ENCODE measurements at places on chromosomes 3 and 15.

DNA sequence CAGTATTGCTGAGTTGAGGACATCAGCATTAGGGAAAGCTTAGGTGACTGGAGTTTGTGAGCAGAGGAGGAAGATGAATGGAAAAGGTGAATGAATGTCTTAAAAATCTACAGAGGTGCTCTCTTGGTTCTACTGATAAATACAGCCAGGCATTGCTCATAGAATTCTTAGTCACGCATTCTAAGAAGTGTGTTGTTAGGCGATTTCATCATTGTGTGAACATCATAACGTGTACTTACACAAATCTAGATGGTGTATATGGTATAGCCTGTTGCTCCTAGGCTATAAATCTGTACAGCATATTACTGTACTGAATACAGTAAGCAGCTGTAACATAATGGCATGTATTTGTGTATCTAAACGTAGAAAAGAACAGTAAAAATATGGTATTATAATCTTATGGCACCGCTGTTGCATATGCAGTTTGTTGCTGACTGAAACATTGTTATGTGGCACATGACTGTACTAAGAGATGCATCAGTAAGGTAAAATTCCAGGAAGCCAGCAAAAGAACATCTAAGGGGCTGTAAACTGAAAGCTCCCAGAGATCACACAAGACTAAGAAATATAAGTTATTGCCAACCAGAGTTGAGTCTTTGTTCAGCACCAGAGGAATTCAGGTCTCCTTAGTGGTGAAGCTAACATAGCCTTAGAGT, 42.9 kb upstream of the ASB14 start:
- DNase-seq = no peak

DNA sequence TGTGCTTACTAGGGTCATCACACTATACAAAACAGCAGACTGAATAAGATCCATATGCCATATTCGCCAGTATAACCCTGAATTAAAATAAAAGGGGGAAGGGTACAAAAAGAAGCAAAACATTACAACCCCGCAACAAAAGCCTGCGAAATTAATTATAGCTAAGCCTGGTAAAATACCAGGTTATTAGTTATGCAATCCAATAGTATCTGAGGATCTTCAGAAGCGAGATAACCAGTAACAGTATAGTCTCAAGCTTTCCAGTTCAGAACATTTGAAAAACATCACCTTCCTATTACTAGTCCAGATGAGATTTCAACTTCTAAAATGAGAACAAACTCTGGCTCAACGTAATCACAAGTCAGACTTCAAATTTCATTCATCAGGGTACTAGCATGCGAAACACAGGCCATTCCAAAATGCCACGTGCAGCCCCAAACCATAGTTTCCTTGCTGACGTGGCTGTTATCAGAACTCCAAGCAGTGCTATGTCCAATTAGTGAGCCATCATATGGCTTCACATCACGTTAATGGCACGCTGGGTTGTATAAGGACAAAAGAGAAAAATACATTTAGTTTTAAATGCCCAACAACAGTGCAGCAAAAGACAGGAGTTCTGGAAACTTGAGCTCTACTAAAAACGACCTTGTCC, 1.1 kb downstream of the SSR3 start:
- no peak for DNase-seq

DNA sequence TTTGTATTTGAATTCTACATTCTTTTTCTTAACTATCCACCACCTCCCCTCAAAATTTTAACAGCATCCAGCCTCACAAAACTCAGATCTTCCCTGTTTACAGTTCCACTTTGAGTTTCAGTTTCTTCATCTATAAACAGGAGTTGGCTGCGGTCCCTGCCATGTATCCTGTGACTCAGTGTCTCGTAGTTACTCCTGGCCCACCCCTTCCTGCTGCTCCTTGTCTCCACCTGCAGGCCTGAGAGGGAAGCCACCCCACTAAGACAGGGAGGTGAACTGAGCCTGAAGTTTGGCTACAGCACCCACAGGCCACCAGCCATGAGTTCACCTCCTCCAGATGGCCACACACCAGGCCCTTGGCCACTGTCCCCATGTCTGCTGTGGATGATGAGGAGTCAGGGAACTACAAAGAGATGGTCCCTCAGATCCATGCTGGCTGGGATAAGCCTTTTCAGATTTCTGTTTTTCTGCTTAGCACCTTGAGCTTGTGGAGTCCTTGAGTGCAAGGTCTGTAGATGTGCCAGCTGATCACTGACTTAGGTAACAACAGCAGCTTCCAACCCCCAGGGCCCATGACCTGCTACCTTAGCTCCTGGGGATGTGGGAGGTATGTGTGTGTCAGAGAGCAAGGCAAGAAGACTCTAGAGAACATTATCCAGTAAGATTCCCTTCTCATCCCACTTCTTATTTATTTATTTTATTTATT, 37.5 kb downstream of the CD86 start:
- no peak for DNase-seq

- no peak for DNase-seq
Measured at GRCh38 chr15:74050127-74050526, 32.2 kb downstream of the GOLGA6A start.

- no peak for DNase-seq
Measured at GRCh38 chr3:196292286-196292923, 4.9 kb upstream of the PCYT1A start.

GRCh38 chr3:173938616-173939015, 541.1 kb downstream of the NLGN1 start:
- no peak for DNase-seq

GRCh38 chr3:9270704-9271103, 21.3 kb upstream of the SRGAP3 start:
- DNase-seq = no peak

DNA sequence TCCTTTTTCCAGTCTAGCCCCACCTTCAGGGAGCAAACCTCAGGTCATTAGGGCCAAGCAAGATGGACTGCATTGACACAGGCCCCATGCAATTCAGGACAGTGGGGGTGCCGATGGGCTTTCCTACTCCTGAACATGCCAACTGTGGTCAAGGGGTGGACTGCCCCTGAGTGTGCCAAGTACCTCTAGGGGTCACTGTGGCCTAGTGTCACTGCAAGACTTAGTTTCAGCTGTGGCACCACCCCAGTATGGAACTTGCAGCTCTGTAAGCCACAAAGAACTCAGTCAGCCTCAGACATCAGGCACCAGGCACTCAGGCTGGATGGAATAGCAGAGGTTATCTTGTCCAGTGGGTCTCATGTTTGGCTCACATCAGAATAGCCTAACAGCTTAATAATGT, 32.3 kb downstream of the EXOG start:
- DNase-seq = no peak

DNA sequence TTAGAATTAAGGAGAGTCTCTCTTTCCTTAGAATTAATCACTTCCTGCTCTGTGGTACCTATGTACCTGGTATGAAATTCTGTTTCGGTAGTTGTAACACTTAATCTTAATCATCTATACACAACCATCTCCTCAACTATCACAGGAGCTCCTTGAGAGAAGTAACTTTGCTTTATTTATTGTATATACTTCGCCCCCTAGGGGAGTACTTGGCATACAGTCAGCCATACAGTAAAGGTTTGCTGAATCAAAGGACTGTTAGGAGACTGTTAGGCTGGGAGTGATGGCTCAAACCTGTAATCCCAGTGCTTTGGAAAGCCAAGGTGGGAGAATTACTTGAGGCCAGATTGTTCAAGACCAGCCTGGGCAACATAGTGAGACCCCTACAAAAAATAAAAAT, 44.7 kb downstream of the RORA start:
- DNase-seq = no peak

DNA sequence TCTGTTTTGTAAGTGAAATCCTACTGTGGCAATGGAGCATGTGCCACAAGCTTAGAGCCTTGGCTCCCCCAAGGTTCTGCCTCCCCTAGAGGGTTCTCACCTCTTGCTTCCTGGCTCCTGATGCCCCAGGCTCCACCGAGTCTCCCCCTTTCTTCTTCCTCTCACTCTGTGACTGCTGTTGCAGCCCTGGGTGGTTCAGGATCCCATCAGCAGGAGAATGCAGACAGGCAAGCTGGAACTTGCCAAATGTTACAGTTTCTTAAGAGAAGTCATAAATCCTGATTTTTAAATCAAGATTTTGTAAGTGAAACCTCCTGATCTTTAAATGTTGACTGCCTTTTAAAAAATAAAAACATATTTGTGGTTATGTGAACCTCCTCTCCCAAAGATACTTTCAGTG, 133.9 kb downstream of the CCNL1 start:
- DNase-seq = no peak

- no peak for DNase-seq
Measured at GRCh38 chr15:58483376-58483775, 51.6 kb downstream of the LIPC start.

DNA sequence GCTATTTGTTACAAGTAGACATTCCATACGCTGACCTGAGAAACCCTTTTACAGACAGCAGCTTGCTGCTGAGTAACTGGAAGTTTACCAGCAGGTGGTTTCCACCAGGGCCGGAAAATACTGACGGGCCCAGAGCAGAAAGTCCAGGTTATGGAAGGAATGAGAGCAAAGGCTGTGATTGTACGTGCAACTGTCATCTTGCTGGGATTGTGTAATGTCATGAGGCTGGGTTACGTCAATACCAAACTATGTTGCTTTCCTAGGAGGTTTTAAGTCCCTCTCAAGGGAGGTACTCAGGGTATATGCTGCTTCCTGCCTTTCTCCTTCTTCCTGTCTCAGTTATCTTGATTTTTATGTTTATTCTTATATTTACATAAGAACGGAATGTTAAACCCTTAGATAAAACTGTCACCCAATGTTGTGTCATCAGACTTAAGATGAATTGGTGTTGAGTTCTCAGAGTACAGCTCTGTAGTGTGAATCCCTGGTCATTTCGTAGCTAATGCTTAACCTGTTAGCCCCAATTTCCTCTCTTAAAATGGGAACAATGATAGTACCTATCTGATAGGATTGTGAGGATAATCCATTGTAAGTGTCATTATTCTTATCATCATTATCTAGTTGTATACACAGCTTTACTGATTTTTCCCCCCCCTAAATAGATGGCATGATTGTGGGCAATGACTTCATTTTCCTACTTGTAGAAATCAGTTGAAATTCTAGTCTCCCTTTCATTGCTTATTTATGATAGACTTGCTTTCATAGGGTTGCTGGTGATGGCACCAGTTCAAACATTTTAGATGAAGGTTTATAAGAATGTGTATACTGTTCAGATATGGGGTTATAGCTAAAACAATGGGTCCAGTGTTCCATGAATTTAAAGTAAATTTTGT, 101.4 kb downstream of the FNDC3B start:
- no peak for DNase-seq

GRCh38 chr3:120052677-120053076, 41.6 kb downstream of the GSK3B start:
- no peak for DNase-seq

- DNase-seq = no peak
Measured at GRCh38 chr3:190182418-190183043, 61.8 kb upstream of the P3H2 start.

GRCh38 chr3:152047465-152047864, 174.0 kb downstream of the SUCNR1 start:
- no peak for DNase-seq

DNA sequence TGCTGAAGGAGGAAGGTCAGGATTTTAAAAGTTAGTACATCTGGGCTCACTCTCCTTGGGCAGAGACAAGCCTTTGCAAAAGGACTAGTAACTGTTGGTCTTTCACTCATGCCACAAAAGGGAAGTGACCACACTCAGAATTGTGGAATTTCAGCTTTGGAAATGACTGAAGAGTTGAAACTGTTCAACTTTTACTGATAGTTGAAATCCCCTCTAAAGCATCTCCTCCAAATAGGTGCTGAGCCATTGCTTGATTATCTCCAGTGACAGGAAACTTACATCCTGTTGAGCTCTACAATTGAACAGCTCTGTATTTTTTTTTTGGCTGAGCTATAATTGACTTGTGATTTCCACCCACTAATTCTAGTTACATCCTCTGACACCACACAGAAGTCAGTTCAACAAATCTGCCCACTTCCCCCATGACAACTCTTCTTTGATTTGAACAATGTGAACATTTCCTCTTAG, 254.8 kb upstream of the TPRG1 start:
- no peak for DNase-seq

DNA sequence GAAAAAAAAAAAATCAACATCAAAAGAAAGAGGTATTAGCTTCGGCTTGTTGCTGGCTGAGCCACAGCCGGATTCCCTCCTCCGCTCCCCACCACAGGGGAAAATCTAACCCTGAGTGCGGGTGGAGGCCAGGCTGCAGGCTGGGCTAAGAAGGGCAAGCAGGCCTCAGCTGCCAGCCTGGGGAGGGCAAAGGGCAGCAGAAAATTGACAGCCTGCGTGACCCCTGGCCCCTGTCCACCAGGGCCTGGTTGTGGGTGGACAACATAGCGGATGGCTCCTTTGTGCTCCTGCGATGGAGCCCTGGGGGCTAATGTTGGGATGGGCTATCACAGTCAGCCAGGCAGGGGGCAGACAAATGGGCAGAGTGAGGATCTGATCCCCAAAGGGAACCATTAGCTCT, 25.4 kb downstream of the CACNA2D2 start:
- DNase-seq = no peak

- no peak for DNase-seq
Measured at GRCh38 chr3:67011414-67012131, 13.5 kb downstream of the KBTBD8 start.

GRCh38 chr3:126261037-126261436, 80.7 kb upstream of the ALDH1L1 start:
- no peak for DNase-seq

GRCh38 chr15:70509282-70509662, 254.1 kb downstream of the UACA start:
- no peak for DNase-seq

- DNase-seq = no peak
Measured at GRCh38 chr3:57935539-57935938, 72.7 kb upstream of the FLNB start.

GRCh38 chr3:12495749-12496452, 11.6 kb downstream of the TSEN2 start:
- DNase-seq = no peak

DNA sequence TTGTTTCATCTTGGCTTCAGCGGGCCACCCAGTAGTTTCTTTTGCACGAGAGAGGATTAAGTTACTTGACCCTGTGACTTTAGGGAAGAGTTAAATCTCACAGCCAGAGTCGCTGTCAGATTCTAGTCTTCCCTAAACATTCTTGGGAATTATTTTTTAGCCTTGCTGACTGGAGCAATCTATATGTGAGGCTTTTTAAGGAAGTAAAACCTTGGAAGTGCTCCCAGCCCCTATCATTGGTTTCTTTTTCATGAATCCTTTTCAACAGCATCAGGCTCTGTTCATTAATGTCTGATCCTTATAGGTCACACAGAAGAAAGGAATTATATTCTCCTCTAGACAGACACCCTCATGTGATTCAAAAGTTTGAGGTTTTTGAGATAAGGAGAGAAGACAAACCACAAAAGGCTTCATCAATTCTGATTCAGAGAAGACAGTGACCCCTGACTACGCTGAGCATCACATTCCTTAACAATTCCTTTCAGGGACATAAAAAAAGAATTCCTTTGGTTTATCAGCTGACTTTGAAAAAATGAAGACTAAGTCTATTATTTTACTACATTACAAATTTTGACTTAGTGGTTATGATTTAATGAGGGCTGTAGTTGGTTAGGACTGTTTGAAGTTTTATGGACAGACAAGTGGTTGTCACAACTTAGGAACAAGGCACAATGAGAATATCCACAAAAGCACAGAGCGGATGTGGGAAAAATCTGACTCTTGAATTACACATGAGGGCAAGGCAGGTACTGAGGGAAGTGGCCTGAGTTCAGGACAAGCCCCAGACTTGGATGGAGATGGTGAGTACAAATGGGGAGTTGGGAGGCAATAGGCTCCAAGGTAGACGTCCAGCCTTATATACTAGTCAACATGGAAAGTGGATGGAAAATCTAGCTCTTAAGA, 171.1 kb upstream of the STT3B start:
- DNase-seq = no peak
